Chondrocyte (in vitro differentiated cells): ENCODE measurements at places on chromosomes 6 and 20. TPM values are rescaled to one million over a fixed set of nuclear protein-coding genes. Genes with fewer than 3 reads are reported as not detected.

DNA sequence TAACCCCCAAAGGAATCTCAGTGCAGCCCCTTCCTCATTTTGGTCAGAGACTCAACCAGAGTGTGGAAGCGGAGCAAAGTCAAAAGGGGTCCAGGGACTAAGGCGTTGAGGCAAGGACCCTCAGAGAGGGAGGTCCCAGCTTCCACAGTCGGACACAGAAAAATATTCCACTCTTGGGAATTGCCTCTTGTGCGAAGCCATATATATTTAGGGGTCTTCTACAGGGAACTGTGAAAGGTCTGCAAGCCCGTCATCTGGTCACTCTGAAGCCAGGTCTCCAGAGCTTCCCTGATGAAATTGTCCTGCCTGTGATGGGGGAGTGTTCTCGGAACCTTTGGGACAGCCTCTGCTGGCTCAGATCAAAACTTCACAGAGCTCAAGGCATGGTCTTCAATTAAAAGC lies 160.8 kb downstream of the TBXT start:
- no peaks in the 10 kb centered on the region for H3K36me3 ChIP-seq

- no peak for DNase-seq
- peak overlapping the region; percentile 1 for H3K27ac ChIP-seq
- peaks cover 11% of the 10 kb centered on the region for H3K36me3 ChIP-seq
These were observed 99.3 kb downstream of the LRRC1 start for GRCh38 chr6:53894091-53894490.

DNA sequence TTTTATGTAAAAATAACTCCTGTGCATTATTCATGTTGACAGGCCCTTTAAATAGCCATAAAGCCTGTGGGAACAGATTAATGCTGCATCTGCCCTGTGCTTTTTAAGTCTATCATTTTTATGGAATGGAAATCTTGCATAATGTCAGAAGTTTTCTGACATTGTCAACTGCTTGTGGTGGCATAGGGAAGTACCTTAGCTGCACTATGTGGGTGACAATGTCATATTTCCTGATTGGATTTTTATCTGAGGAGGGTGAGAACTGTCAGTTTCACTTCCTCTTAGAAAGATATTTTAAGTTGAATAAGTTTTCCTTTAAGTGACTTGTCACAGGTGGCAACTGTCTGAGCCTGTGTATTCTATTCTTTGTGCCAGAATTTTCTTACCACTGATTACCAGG lies 267.9 kb downstream of the PLCB1 start:
- no peak for DNase-seq
- H3K27me3 ChIP-seq, result no peaks in the 10 kb centered on the region
- H3K27ac ChIP-seq, result no peak overlapping the region
- H3K36me3 ChIP-seq, result peaks cover 2% of the 10 kb centered on the region
- H3K4me1 ChIP-seq, result peaks cover 5% of the 10 kb centered on the region

The CLIC5 gene
- total RNA-seq, result not detected in 3 replicates

DNA sequence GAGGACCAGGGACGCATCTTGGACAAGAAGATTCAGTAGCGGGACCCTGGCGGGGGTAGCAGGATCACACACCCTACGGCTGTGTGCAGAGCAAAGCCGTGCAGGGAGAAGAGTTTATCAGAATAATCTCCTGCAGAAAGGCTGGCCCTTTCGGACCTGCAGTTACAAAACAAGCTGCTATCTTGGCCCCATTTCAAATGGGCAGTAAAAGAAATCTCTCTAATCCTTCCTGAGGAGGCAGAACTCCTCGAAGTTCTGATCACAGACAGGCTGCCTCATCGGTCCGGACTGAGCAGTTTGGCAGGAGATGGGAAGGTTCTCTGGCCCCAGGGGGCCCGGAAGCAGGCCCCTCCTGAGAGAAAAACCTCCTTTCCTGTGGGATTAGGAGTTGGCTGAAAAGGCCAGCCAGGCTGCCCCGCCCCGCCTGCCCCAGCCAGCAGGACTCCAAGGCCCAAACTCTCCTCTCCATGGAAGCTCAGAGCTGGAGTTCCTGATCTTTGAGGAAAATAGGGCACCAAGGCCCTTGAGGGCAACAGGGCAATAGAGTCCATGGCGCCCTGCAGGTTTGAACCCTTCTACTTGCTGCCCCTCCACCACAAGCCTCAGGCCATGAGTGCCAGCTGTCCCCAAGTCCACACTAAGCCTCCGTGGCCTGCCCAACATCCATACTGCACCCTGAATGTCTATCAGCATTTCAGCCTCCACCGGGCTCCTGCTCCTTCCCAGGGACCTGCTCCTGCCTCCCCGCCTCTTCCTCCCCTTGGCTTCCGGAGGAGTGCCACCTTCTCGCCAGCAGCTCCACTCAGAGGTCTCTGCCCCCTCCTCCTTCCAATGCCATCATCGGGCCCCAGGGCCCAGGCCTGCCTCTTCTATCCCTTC lies 141.3 kb downstream of the PREX1 start:
- no peak for DNase-seq
- H3K27me3 ChIP-seq, result no peaks in the 10 kb centered on the region
- peaks cover 2% of the 10 kb centered on the region for H3K36me3 ChIP-seq
- H3K27ac ChIP-seq, result no peak overlapping the region
- no peak overlapping the region for H3K4me3 ChIP-seq

- H3K4me1 ChIP-seq, result peaks cover 18% of the 10 kb centered on the region
- no peak for DNase-seq
- no peaks in the 10 kb centered on the region for H3K27me3 ChIP-seq
- no peak overlapping the region for H3K4me3 ChIP-seq
These were observed 46.7 kb downstream of the TIAM2 start for GRCh38 chr6:155041741-155042279.

DNA sequence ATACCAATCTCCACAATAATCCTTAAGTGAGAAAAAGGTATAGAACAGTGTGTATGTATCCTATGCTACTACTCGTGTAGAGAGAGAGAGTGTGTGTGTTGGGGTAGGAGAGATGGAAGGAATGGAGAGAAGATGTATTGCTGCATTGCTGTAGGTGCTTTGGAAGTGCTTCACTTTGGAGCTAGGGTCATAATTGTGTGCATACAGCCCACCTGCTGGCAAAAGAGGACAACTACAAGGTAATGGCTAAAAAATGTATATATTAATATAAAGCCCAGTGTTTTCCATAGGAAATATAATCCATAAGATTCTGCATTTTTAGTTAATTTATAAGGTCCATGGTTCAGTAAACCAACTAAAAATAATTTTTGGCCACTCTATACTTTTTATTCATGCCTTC lies 36.1 kb downstream of the SERAC1 start:
- no peak for DNase-seq
- no peaks in the 10 kb centered on the region for H3K4me1 ChIP-seq
- peaks cover 9% of the 10 kb centered on the region for H3K36me3 ChIP-seq
- H3K27ac ChIP-seq, result no peak overlapping the region
- no peak overlapping the region for H3K4me3 ChIP-seq

DNA sequence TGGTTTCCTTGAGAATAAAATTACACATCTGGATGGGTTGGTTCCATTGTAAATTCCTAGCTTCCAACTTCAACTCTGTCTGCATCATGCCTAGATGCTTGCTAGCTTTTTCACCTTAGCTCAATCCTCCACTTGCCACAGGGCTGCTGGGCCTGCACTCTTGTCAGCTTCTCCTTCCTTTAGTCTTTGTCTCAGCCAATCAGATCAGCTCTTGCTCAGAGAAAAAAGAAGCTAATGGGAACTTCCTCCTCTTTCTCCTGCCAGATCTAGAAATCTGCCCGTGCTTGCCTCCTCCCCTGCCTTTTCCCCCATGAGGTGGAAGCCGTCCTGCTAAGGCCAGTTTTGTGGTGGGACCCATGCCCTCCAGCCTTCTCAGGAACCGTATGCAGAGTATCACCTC lies 18.5 kb downstream of the RAE1 start:
- no peak overlapping the region for H3K27ac ChIP-seq
- H3K4me3 ChIP-seq, result no peak overlapping the region
- H3K27me3 ChIP-seq, result no peaks in the 10 kb centered on the region
- DNase-seq, result no peak

DNA sequence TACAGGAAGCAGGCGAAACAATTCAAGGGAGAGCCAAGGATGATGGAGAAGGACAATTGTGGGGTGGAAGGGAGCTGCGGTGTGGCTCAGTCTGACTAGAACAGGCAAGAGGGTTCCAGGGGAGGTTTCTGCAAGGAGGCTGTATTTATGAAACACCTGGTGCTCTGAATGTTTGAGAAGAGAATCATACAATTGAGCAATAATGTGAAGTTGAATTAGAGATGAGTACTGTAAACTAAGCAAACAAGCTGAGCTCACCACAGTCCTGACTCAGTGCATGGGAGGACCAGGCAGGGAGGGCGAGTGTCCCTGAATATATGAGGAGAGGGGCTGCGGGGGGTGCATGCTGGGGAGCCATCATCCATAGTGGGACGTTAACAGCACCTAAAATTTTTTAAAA lies 279.7 kb downstream of the KIF16B start:
- no peak overlapping the region for H3K4me3 ChIP-seq
- H3K27me3 ChIP-seq, result no peaks in the 10 kb centered on the region
- no peak overlapping the region for H3K27ac ChIP-seq

GRCh38 chr6:122740936-122741335 lies 38.6 kb upstream of the FABP7 start:
- H3K27me3 ChIP-seq, result no peaks in the 10 kb centered on the region
- no peaks in the 10 kb centered on the region for H3K36me3 ChIP-seq
- H3K27ac ChIP-seq, result no peak overlapping the region

DNA sequence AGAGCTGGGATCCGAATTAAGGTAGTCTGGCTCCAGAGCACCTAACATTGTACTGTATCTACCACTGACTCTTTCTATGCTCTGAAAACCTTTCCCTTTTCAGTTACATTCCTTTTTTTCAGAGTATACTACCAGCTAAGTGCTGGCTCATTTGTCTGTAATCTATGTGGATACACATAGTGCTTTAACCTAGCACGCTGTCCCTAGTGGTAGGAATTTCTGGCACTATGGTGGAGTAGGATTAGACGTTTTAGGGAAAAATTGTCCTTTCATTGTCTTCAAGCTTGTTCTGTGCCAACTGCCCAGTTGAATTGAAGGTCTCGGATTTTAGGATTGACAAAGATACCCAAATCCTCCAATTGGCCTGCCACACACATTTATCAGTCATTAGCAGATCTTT lies 259.1 kb upstream of the FERMT1 start:
- no peak for DNase-seq
- no peaks in the 10 kb centered on the region for H3K27me3 ChIP-seq
- H3K36me3 ChIP-seq, result no peaks in the 10 kb centered on the region
- no peak overlapping the region for H3K4me3 ChIP-seq
- no peaks in the 10 kb centered on the region for H3K4me1 ChIP-seq

- peaks cover 22% of the 10 kb centered on the region for H3K4me1 ChIP-seq
- H3K4me3 ChIP-seq, result no peak overlapping the region
- H3K27me3 ChIP-seq, result peaks cover 2% of the 10 kb centered on the region
These were observed 58.7 kb upstream of the TGM3 start for GRCh38 chr20:2237059-2237458.

GRCh38 chr6:155085582-155086257 lies 90.6 kb downstream of the TIAM2 start:
- H3K4me1 ChIP-seq, result peaks cover 15% of the 10 kb centered on the region
- H3K27me3 ChIP-seq, result no peaks in the 10 kb centered on the region
- H3K27ac ChIP-seq, result no peak overlapping the region
- H3K36me3 ChIP-seq, result no peaks in the 10 kb centered on the region

DNA sequence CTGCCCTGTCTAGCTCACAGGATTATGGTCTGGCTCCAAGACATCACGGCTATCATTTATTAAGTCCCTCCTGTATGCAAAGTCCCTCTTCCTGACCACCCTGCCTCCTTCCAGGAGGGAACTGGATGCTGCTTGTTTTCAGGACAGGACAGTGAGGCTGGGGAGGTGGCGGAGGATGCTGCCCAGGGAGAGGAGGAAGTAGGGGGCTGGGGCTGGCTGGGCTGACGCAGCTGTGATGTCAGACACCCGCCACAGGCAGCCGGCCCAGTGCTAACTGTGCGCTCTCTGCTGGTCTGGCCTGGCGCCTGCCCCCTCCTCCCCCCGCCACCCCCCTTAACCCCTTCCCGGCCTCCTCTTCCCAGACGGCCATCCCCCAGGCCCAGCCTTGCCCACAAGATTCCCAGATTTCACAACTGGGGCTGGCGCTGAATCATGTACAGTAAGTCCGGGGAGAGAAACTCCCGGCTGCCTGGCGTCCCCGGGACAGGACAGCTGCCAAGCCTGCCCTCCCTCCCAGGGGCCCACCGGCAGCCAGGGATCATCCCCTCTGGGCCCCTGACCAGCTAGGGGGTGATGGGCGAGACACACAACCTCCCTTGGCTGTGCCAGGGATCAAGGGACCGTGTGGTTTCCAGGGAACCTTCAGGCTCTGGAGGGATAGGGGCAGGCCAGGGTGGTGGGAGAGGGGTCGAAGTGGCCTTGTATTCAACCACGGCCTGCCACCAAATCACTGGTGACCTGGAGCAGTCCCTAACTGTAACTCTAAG lies 118.1 kb downstream of the CEBPB start:
- DNase-seq, result no peak
- H3K4me3 ChIP-seq, result peak overlapping the region; percentile 25
- peaks cover 79% of the 10 kb centered on the region for H3K4me1 ChIP-seq
- peak overlapping the region; percentile 98 for H3K27ac ChIP-seq
